CD4-positive, alpha-beta T cell treated with Interferon alpha-2 for 1 hour (primary cell): ENCODE measurements at places on chromosomes 16 and 17.

DNA sequence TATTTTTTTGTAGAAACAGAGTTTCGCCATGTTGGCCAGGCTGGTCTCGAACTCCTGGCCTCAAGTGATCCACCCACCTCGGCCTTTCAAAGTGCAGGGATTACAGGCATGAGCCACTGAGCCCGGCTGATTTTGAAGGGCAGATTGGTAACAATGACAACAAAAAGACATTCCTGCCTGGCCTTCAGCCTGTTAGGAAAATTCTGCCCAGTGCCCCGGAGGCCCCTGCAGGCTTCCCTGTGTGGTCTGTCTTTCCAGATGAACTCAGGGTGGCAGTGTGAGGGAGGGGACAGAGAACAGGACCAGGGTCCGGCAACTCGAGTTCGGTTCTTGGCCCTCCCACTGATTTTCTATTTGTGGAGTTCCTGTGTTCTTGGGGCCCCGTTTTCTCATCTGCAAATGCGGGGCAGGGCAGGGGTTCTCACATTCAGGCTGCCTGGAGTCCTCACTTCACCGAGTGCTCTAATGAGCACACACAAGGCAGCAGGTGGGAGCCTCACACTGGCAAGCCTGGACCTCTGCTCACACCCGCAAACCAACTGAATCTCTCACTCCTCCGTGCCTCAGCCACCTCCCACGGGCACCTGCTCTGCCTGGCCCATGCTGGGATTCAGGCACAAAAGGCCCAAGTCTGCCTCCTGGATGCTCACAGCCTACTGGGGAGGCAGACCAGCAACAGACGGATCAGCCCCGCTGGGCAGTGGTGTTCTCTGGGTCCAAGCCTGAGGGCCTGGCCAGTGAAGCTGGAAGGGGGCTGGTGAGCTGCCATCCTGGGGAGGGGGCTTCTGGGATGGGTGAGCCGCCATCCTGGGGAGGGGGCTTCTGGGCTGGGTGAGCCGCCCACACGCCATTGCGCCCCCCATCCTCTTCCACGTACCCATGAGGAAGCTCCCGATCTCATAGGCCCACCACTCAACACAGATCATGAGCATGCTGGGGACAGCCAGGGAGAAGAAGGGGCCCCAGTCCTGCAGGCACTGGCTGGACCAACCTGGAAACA, 10.3 kb downstream of the SLC47A2 start:
- no peak for DNase-seq

DNA sequence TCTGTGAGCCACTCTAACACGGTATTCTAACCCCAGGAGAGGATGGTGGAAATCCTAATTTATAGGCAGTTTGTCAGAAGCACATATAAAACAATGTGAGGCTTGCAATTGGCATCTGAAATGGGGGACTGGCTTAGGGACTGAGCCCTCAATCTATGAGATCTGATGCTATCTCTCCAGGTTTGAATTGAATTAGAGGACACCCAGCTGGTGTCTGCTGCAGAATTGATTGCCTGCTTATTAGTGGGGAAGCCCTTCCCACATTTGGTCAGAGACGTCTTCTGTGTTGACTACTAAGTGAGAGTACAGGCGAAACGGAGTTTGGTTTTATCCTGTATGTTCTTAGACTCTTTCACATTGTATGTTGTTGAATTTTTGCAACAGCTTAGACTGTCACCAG, 13.6 kb upstream of the TMIGD1 start:
- no peak for DNase-seq

DNA sequence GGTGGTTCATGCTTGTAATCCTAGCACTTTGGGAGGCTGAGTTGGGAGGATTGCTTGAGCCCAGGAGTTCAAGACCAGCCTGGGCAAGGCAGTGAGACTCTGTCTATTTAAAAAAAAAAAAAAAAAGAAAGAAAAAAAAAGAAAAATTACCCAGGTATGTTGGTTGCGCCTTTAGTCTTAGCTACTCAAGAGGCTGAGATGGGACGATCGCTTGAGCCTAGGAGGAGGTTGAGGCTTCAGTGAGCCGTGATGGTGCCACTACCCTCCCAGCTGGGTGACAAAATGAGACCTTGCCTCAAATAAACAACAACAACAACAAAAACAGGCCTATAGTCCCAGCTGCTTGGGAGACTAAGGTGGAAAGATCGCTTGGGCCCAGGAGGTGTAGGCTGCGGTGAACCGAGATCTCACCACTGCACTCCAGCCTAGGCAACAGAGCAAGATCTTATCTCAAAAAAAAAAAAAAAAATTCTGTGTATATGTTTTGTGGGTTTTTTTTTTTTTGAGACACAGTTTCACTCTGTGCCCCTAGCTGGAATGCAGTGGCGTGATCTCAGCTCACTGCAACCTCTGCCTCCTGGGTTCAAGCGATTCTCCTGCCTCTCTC, 12.5 kb upstream of the ANKRD40CL start:
- peak; percentile 73 for DNase-seq

DNA sequence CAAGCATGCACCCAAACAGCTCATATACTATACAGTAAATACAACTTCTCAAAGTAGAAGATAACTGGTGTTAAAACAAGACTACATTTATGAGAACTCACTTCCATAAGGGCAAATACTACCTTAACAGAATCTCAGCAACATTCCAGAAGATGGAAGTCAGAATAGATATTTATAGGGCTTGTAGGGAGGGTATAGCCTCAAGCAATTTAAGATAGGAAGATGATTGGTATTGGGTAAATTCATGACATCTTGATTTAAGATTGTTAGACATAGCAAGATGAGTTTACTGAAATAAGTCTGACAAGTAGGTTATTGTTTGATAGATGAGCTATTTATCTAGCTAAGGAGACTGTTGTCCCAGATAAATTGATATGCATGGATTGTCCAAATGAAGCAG, 250.2 kb downstream of the CDH13 start:
- DNase-seq, result no peak

GRCh38 chr16:48607056-48607825, 2.7 kb downstream of the N4BP1 start:
- no peak for DNase-seq

DNA sequence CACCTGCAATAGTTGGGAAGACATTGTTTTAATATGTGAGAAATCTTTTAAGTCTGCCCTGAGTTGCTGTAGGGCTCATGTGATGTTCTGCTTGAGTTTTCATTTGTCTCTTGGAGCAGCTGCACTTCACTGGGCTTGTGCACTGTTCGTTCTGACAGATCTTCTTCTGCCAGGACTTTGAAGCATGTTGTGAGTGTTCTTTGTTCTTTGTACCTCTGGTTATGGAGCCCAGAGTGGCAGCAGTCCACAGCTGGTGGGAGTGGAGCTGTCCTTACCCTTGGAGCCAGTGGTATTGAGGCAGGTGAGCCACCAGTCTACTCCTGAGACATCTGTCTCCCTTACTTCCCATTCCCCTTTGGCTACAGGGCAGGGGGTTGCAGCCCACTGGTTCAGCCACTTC, 64.6 kb downstream of the GNAO1 start:
- DNase-seq, result no peak
